ENCODE measurements at places on chromosomes 2 and 18.

DNA sequence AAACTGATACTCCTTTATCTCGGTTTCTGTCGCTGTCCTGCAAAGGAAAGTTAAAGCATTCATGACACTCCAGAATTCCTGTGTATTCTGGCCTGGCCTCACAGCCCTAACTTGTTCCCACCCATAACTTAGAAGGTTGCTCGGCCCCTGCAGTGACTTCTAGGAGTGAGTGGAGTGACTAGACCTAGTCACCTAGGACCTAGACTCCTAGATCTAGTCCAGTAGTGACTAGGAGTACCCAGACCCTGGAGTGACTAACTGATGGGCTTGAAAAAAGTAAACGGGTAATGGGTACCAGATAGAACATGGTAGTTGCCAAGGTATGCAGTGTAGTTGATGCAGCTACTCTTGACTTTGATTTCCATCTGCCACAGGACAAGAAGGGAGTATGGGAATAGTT is 181.8 kb downstream of the MYO1B start:
- no peak for DNase-seq

- DNase-seq, result no peak
These were observed 137.0 kb downstream of the ZNF532 start for GRCh38 chr18:59001721-59002120.

DNA sequence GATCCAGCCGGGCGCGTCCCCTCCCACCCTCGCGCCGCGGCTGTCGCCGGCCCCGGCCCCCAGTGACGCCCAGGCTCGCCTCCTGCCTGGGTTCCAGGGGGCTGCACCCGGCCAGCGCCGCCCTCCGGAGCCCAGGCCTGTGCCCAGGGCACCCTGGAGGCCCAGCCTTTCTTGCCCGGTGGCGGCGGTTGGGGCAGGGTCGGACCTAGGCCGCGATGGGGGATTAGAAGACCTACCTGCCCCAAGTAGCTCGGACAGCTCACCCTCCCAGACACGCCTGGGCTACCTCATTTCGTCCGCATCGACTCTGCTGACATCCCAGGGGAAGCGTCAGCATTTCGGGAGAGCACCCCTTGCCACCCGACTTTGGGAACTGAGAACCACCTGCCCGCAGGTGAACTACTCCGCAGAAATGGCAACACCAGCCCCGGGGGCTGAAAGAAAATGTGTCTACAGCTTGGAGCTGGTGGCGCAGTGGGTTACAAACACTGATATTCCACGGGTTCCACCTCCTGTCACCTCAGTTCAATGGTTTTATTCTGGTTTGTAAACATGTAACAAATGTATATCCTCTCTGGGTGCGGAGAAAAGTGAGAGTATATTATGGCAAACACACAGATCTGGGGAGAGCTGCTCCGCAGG is 834 bp upstream of the ARL4C start:
- DNase-seq, result no peak

GRCh38 chr18:67590571-67591141 is 74.1 kb upstream of the DSEL start:
- peak; percentile 64 for DNase-seq

GRCh38 chr18:26922313-26922712 is 56.8 kb upstream of the AQP4 start:
- DNase-seq, result no peak

DNA sequence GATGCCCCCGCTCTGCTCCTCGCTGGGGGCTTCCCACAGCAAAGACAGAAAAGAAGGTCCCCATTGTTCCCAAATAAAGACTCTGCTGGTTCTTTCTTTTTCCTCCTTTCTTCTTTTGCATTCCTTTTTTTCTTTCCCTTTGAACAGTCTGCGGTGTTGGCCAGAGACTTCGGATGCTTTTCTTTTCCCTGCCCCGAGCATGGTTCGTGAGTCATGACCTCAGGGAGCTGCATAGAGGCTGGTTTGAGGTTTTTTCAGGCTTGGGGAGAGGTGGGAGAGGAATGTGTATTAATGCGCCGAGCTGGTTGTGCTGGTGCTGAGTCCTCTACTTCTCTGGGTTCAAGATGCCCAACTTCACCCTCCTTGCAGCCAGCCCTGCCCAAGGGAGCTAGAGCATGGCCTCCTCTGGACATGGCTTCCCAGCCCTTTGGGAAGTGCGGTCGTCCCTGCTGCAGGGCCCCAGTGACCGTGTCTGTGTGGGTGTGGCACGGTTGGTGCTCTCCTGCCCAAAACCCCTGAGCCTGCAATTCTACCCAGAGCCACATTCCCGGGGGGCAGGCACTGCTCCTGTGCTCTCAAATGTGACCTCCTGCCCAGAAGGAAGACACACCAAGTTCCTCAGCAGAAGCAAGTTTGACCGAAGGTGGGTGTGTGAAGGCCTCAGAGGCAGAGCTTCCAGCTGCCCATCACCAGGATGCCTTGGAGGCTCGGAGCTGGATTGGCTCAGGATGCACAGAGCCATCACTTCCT is 9.0 kb upstream of the ARHGEF4 start:
- peak; percentile 5 for DNase-seq

DNA sequence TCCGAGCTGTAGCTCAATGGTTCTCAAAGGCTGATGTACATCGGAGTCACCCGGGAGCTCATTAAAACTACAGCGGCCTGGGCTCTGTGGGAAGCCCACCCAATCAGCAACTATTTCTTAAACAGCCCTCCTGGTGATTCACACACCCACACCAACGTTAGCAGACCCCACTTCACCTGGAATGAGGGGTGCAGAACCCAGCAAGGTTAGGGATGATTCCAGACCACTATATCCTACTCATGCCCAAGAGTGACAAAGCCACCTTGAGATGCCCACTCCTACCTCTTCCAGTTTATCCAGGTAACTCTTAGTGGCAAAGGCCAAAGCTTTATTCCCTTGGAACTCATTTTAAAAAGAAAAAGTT is 149.7 kb downstream of the RHBDD1 start:
- DNase-seq, result no peak

GRCh38 chr2:79179036-79179435 is 19.5 kb upstream of the REG3A start:
- no peak for DNase-seq

GRCh38 chr18:3983351-3983969 is 471.6 kb downstream of the DLGAP1 start:
- peak; percentile 95 for DNase-seq

Measured in LHCN-M2 (cell line).